Activated CD4-positive, alpha-beta memory T cell treated with anti-CD3 and anti-CD28 coated beads, Interleukin-2, amount 10 ng/mL, durations not matched to agents 7 days and 5 days (primary cell): ENCODE measurements at places on chromosomes 16 and 17. TPM values are rescaled to one million over a fixed set of nuclear protein-coding genes. Genes with fewer than 3 reads are reported as not detected.

INCA1 gene
- total RNA-seq = 0.25 TPM

SCNN1B gene
- total RNA-seq = not detected

CRYBA1 gene
- total RNA-seq = not detected

C16orf96 gene
- 0.05 TPM for total RNA-seq

PER1 gene
- total RNA-seq = 56.6 TPM

CD300H gene
- not detected for total RNA-seq

KRTAP4-9 gene
- not detected for total RNA-seq

CPHXL2 gene
- total RNA-seq = not detected

KRTAP9-4 gene
- total RNA-seq = not detected

G6PC1 gene
- not detected for total RNA-seq

TPSD1 gene
- total RNA-seq = not detected

VTN gene
- not detected for total RNA-seq

SYT17 gene
- not detected for total RNA-seq

RNU2-1 gene
- total RNA-seq = 7,042 TPM

C17orf58 gene
- total RNA-seq = 12.4 TPM

SLC13A2 gene
- not detected for total RNA-seq

LRRC37A gene
- total RNA-seq = 5.7 TPM

FHOD1 gene
- 94.8 TPM for total RNA-seq

ASGR1 gene
- total RNA-seq = 0.73 TPM

ETV4 gene
- total RNA-seq = 3.6 TPM

VPS9D1 gene
- total RNA-seq = 7.8 TPM

IGFALS gene
- total RNA-seq = not detected

COQ7 gene
- 13.2 TPM for total RNA-seq

KIF2B gene
- not detected for total RNA-seq

CHST5 gene
- 0.10 TPM for total RNA-seq

WSCD1 gene
- total RNA-seq = not detected

GPR142 gene
- not detected for total RNA-seq

RNF222 gene
- total RNA-seq = 0.18 TPM
